Kidney epithelial cell (primary cell): ENCODE measurements at places on chromosomes 16 and 17.
A peak's percentile ranks its signal among the peaks of the same experiment; 100 is the strongest.

- DNase-seq: peak; percentile 78
Measured at GRCh38 chr16:83533193-83533592, 274.6 kb upstream of the HSBP1 start.

- DNase-seq: no peak
Measured at GRCh38 chr17:8745586-8746500, 1.2 kb upstream of the CCDC42 start.

DNA sequence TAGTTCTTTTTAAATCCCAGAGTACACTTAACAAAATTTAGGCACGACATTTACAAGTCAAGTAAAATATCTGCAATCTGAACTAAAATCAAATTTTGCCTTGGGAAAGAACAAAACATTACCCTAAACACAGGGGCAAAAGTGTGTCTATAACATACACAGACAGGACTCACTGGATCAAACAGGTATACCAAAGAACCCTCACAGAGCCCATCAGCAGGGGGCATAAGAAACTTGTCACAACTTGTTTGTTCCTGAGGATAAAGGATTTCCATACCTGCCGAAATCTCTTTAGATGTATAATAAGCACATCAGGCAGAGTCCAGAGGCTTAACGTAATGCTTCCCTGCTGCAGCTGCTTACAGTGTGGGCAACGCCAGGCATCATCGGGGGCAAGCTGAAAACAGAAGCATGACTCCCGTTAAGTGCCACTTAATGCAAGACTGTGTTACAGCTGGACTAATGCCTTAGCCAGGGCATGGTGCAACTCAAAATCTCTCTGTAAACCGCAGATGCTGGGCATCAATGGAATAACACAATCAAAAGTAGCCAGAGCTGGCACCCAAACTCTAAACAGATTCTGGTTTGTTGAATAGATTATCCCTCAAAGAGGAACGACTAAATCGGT is 67.0 kb downstream of the USP31 start:
- no peak for DNase-seq

- no peak for DNase-seq
Measured at GRCh38 chr17:72553051-72553755, 432.4 kb downstream of the SOX9 start.

DNA sequence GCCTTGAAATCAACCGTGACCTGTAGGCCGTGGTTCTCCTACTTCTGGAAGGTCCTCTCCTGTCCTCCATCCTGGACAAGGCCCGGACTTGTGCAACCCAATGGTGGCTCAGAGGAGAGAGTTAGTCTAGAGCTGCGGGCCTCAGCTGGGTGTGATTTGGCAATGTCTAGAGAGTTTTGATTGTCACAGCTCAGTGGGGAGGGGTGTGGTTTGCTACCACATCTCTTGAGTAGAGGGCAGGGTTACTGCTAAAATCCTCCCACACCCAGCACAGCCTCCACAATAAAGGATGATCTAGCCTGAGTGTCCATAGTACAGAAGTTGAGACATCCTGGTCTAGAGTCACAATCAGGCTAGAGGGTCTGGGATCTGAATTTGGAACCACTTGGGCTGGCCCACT is 40.3 kb downstream of the MYH13 start:
- DNase-seq: no peak

DNA sequence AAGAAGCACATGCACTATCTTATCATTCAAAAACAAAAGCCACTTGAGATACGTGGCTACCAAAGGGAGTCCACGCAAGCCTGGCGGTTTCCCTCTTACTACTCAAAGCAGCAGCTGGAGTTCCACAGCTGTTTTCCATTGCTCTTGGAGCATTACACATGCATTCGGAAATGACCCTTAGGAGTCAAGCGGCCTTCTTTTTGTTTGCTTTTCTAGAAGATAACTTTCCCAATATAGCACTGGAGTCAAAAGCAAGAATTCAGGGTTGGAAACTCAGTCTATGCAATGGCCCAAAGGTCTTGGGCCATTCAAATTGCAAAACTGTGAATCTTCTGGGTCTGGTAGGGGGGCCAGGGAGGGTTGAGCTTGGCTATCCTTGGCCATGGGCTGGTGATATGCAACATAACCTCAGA is 97.8 kb upstream of the MAF start:
- DNase-seq: peak; percentile 4

GRCh38 chr16:11098601-11099390 is 154.4 kb downstream of the CLEC16A start:
- no peak for DNase-seq

DNA sequence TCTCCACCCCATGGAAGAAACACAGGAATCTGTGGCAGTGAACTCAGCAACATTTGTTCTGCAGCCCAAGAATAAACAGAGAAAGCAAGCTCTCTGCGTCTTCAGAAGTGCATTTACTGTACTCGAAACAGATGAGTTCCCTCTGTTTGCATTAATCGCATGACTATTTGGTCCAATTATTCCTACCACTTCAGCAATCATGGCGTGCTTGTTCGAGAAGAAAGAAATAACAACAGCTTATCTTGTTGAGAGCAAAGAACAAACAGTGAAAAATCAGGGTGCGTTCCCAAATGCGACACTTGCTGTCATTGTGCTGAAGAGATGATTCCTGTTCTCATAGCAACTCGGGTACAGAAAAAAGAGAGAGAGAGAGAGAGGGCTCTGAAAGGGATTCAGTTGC is 445.3 kb upstream of the MAF start:
- no peak for DNase-seq

- no peak for DNase-seq
Measured at GRCh38 chr17:76492123-76492988, 8.9 kb downstream of the RHBDF2 start.

DNA sequence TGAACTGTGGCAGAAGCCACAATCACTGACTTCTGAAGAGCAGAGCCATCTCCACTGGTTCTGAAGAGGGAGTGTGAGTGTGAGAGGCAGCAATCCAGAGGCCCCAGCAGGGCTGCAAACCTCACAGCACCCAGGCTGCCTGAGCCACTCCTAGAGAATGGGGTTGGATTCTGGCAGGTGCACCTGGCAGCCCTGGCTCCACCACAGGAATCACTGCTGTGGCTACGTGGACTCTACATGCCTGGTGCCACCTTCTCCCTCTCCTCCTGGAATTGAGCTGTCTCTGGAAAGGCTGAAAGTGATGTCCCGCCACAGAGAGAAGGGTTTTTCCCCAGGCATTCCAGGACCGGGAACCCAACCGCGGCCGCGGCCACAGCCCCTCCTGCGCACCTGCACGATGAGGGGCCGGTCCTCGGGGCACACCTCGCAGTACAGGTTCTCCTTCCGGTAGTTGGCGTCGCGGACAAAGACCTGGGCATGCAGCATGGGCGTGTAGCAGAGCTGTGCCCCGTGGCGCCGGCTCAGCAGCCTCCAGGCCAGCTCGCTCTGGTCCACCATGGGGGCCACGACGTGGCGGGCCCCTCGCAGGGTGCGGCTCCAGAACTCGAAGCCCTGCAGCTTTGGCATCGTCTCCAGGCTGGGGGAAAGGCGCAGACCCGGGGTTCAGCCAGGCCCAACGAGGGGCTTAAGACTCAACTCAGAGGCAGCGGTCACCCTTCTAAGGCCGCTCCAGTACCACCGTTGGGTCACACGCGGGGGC is 991 bp downstream of the DUS1L start:
- no peak for DNase-seq

GRCh38 chr16:4624827-4625559 is 367 bp downstream of the MGRN1 start:
- no peak for DNase-seq

- no peak for DNase-seq
Measured at GRCh38 chr17:62888148-62888547, 77.9 kb upstream of the TANC2 start.

GRCh38 chr17:34909040-34909439 is 52.2 kb downstream of the CCT6B start:
- DNase-seq: no peak

GRCh38 chr16:76882105-76882504 is 308.9 kb upstream of the MON1B start:
- DNase-seq: no peak

- no peak for DNase-seq
Measured at GRCh38 chr17:82241926-82242697, 13.3 kb downstream of the SLC16A3 start.

- DNase-seq: no peak
Measured at GRCh38 chr17:4500191-4500571, 1.5 kb downstream of the SPNS2 start.

- DNase-seq: no peak
Measured at GRCh38 chr16:71413341-71413740, 28.5 kb downstream of the TLE7 start.
